ENCODE measurements at places on chromosomes 5 and 9. TPM values are rescaled to one million over a fixed set of nuclear protein-coding genes. Genes with fewer than 3 reads are reported as not detected.

SLC46A2 gene
- not detected for total RNA-seq

ELL2 gene
- 19.8 TPM for total RNA-seq

EDIL3 gene
- total RNA-seq, result 45.8 TPM

PTPN3 gene
- total RNA-seq, result 1.6 TPM

KLHL9 gene
- 22.3 TPM for total RNA-seq

PCDHB4 gene
- 0.12 TPM for total RNA-seq

- no peak for DNase-seq
Observed at GRCh38 chr5:120765189-120765588, 301.1 kb downstream of the PRR16 start.

GRCh38 chr5:15904899-15905830 lies 274.4 kb downstream of the MARCHF11 start:
- DNase-seq, result no peak

GRCh38 chr9:81052846-81053245 lies 636.5 kb downstream of the TLE1 start:
- DNase-seq, result peak; percentile 62

- DNase-seq, result peak; percentile 71
Observed at GRCh38 chr5:169914766-169915165, 65.5 kb downstream of the INSYN2B start.

GRCh38 chr9:19922476-19923118 lies 133.8 kb upstream of the SLC24A2 start:
- peak; percentile 48 for DNase-seq

GRCh38 chr9:70491426-70492318 lies 77.2 kb upstream of the KLF9 start:
- no peak for DNase-seq

- DNase-seq, result no peak
Observed at GRCh38 chr5:2399096-2399495, 352.4 kb downstream of the IRX2 start.

- DNase-seq, result no peak
Observed at GRCh38 chr9:20512106-20512505, 110.2 kb downstream of the MLLT3 start.

DNA sequence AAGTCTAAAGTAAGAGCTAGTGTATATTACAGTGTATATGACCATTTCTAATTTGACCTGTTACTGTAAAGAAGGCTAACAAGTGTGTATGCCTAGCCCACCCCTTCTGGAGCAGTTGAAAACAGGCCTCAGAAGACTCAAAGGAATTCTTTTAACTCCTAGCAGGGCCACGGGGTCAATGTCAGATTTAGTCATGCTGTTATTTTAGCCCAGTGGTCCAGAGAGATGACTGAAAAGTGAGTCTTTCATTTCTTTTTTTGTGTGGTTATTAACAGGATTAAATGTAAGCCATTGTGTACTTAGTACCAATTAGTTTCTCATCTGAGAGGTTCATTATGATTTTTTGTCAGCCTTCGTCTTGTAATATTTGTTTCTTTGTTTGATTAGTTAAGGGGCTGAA lies 24.4 kb downstream of the ZCCHC7 start:
- peak; percentile 34 for DNase-seq

DNA sequence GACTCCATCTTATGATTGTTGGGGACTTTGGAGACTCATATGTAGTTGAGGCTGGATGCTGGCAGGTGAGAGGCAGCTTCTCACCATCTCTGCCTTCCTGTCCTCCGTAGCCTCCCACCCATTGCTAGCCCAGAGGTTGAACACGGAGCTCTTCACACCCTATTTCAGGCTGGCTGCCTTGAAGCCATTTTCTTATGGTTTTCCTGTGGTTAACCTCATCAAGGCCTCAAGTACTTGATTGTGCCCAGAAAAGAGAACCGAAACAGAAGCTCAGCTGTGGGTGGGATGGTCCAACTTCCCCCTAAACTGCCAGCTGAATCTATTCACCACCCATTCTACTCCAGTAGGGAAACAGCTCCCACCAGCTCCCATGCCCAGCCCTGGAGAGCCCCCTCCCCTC lies 102.9 kb downstream of the LIFR start:
- peak; percentile 64 for DNase-seq

- DNase-seq, result no peak
Observed at GRCh38 chr5:155125551-155126095, 112.1 kb downstream of the KIF4B start.

- peak; percentile 82 for DNase-seq
Observed at GRCh38 chr5:92907938-92908606, 672.9 kb downstream of the NR2F1-AS1 start.

DNA sequence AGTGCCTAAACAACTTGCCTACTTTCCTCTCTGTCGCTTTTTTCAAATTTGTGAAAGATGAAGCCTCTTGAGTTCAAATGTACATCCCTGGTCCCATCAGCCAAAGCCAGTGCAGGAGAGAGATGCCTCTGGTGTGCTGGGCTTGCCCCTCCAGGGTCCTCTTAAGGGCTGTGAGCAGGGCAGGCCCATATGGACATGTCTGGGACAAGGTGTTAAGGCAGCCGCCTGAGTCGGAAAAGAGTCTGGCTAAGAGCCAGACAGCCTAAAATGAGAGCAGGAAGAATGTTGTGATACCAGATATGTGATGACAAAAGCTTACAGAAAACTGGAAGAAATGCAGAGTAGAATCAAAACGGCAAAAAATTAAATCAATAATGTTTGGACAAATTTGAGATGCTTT lies 72.5 kb downstream of the APTX start:
- no peak for DNase-seq

GRCh38 chr5:43193894-43194265 lies 1.9 kb downstream of the NIM1K start:
- peak; percentile 58 for DNase-seq

DNA sequence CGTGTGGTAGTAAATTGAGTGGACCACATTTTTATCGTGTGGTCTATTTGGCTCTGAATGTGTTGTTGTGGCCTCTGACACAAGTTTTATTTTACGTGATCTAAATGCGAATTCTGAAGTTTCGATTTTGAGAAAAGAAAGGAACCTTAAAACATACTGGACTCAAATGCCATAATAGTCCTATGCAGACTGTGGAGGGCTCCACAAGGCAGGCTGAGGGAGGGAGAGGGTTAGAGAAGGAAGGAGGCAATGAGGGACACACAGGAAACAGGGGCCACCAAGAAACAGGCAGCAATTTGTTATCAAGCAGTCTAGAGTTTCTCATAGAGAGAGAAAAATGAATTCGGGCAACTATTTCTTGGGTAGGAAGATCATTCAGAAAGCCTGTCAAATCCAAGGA lies 110.4 kb upstream of the SEMA6A start:
- no peak for DNase-seq

- DNase-seq, result no peak
Observed at GRCh38 chr5:61463596-61463995, 131.5 kb downstream of the ZSWIM6 start.

Measured in RPMI7951 (cell line).